Adrenal gland (tissue), 19 donors: ENCODE measurements at places on chromosomes 1 and 21. TPM values are rescaled to one million over a fixed set of nuclear protein-coding genes. Genes with fewer than 3 reads are reported as not detected.
A peak's percentile ranks its signal among the peaks of the same experiment; 100 is the strongest.

GRCh38 chr1:46152016-46152415, 19.6 kb upstream of the PIK3R3 start:
- H3K36me3 ChIP-seq = no peaks in the 10 kb centered on the region
- no peak for DNase-seq
- H3K27ac ChIP-seq = no peak overlapping the region
- H3K4me3 ChIP-seq = no peak overlapping the region
- no peaks in the 10 kb centered on the region for H3K27me3 ChIP-seq

- H3K4me1 ChIP-seq = no peaks in the 10 kb centered on the region
- H3K4me3 ChIP-seq = no peak overlapping the region
- no peak for DNase-seq
- H3K36me3 ChIP-seq = no peaks in the 10 kb centered on the region
Measured at GRCh38 chr1:35725596-35725995, 6.9 kb upstream of the C1orf216 start.

- H3K27ac ChIP-seq = no peak overlapping the region
- DNase-seq = no peak
- peaks cover 2% of the 10 kb centered on the region for H3K4me1 ChIP-seq
Measured at GRCh38 chr1:21592086-21592865, 76.9 kb downstream of the RAP1GAP start.

Gene SH2D5
- 0.88 TPM for total RNA-seq

GRCh38 chr21:35075546-35075945, 26.4 kb upstream of the RUNX1 start:
- DNase-seq = peak; percentile 62
- H3K4me3 ChIP-seq = no peak overlapping the region
- no peaks in the 10 kb centered on the region for H3K36me3 ChIP-seq
- no peaks in the 10 kb centered on the region for H3K4me1 ChIP-seq
- H3K27ac ChIP-seq = no peak overlapping the region

Gene SLC30A10
- total RNA-seq = 19.8 TPM

- peaks cover 69% of the 10 kb centered on the region for H3K36me3 ChIP-seq
- no peak overlapping the region for H3K27ac ChIP-seq
- no peaks in the 10 kb centered on the region for H3K27me3 ChIP-seq
- DNase-seq = no peak
- H3K4me1 ChIP-seq = no peaks in the 10 kb centered on the region
Measured at GRCh38 chr1:23091545-23091944, 72.3 kb downstream of the KDM1A start.

DNA sequence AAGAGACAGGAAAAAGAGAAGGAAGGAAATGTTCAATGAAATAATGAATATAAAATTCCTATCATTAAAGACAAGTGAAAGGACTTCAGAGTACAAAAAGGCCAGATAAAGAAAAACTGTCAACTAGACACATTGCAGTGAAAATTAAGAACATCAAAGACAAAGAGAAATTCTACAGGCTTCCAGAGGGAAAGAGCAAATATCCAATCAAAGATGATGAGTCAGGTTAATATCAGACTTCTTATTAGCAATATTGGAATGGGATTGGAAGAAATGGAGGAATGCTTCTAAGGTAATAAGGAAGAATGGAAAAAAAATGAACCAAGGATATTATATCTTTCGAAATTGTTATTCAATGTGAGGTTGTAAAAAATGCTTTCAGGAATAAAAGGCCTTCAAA, 7.8 kb downstream of the PLA2G2A start:
- no peak for DNase-seq
- H3K27me3 ChIP-seq = peaks cover 10% of the 10 kb centered on the region
- no peak overlapping the region for H3K4me3 ChIP-seq
- no peak overlapping the region for H3K27ac ChIP-seq
- H3K36me3 ChIP-seq = no peaks in the 10 kb centered on the region

Gene RNU1-3
- 890 TPM for total RNA-seq

Gene KRTAP11-1
- not detected for total RNA-seq

Gene CHAF1B
- total RNA-seq = 1.2 TPM

- no peaks in the 10 kb centered on the region for H3K36me3 ChIP-seq
- H3K4me3 ChIP-seq = no peak overlapping the region
- no peak overlapping the region for H3K27ac ChIP-seq
- no peaks in the 10 kb centered on the region for H3K4me1 ChIP-seq
- no peak for DNase-seq
Measured at GRCh38 chr1:228497817-228498216, 10.6 kb downstream of the RNF187 start.

GRCh38 chr1:116493484-116494352, 77.1 kb downstream of the CD58 start:
- no peak for DNase-seq
- no peaks in the 10 kb centered on the region for H3K36me3 ChIP-seq
- no peaks in the 10 kb centered on the region for H3K27me3 ChIP-seq

DNA sequence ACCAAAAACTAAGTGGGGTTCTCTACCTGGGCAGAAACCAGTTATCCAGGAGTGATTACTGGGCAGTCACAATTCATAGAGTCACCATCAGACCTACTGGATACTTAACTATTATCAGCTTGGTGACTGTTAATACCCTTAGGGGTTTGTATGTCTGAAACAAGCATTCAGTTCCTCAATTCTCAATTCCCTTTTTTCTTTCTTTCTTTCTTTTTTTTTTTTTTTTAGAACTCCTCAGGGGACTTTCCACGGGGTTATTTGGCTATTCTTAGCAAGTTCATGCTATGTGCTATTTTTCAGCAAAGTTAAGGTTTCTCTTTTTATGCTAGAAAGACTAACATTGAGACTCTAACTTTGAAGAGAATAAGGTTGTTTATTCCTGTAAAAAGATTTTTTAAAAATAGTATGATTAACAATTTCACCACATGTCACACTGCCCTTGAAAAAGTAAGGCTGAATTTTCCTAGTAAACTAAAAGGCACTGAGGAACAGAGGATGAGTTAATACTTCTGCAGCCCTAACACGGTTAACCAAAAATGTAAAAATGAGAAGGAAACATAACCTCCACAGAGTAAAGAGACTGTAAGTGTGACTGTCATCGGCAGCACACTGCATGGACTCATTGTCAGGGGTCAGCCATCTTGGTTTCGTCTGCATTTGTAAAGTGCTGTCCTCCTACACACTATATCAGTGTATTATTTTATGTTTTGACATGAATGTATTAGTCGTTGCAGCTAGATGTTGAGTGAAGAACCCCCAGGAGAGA, 310.2 kb downstream of the NTNG1 start:
- no peaks in the 10 kb centered on the region for H3K4me1 ChIP-seq
- no peaks in the 10 kb centered on the region for H3K36me3 ChIP-seq
- no peak for DNase-seq
- no peak overlapping the region for H3K4me3 ChIP-seq
- no peak overlapping the region for H3K27ac ChIP-seq
- H3K27me3 ChIP-seq = no peaks in the 10 kb centered on the region

DNA sequence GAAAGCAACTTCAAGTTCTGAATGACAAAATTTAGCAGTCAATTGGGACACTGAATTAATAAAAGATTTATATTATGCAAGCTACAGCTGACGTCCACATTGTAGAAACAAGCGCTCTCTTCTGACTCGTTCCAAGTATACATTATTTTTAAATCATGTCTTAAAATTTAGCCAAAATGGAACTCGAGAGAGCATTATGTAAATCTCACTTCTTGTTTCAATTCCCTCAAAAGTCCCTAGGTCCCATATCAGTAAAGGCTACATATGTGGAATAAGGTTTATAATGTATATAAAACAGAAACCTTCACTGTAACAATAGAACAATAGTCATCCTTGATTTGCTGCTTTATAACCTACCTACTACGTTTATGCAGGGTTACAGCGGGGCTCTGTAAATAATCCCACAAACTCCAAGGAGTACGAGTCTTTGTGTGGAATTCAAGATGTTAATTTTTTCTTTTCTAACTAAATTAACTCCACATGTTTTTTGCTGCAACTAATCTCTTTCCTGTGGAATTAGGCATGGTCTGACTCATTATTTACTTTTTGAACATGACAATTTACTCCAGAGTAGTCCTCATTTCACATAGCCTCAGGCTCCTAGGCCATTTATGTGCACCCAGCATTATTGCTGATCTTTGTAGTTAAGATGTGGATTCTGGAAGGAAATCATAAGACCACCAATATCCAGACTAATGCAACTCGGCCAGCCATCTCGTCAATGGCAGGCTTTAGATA, 785.1 kb downstream of the LTN1 start:
- DNase-seq = no peak
- H3K36me3 ChIP-seq = no peaks in the 10 kb centered on the region
- no peaks in the 10 kb centered on the region for H3K27me3 ChIP-seq
- H3K4me1 ChIP-seq = no peaks in the 10 kb centered on the region
- no peak overlapping the region for H3K4me3 ChIP-seq
- H3K27ac ChIP-seq = no peak overlapping the region

DNA sequence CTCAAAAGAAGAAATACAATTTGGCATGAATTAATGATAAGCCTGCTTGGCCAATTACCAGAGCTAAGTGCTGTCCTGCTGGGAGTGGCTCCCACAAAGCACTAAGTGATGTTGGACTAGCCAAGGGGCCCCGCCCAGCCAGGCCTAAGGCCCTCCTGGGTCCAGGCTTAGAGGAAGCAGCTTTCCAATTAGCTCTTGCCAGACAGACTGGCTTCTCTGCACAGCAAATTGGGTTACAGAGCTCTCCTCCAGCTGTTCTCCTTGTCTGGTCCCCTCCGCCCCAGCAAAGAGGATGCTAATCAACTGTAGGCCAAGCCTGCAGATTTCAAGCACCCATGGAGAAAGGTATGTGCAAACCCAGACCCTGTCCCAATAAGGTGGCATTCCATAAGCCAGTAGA, 151.9 kb downstream of the DMRTA2 start:
- H3K4me1 ChIP-seq = no peaks in the 10 kb centered on the region
- H3K27me3 ChIP-seq = no peaks in the 10 kb centered on the region
- no peaks in the 10 kb centered on the region for H3K36me3 ChIP-seq
- no peak overlapping the region for H3K27ac ChIP-seq
- no peak overlapping the region for H3K4me3 ChIP-seq

Gene GPR37L1
- under 0.01 TPM for total RNA-seq

DNA sequence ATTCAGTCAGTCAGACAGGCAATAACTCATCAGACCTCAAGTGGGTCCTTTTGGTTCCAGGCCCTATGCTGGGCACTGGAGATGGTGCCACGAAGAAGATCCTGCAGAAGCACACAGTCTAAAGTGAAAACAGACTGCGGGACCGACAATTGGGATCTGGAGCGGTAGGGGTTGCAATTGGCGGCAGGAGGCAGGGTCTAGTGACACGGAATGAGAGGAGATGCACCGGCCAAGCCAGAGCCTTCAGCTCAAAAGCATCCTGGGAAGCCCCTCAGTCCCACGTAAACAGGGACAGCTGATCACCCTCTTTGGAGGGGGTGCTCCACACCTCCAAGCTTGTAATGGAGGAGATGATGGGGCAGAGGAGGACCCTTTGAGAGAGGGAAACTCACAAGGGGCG, 56.2 kb downstream of the KLHDC7A start:
- H3K27ac ChIP-seq = no peak overlapping the region
- peaks cover 11% of the 10 kb centered on the region for H3K27me3 ChIP-seq
- H3K36me3 ChIP-seq = no peaks in the 10 kb centered on the region
- DNase-seq = no peak

- H3K27ac ChIP-seq = no peak overlapping the region
- H3K36me3 ChIP-seq = peaks cover 4% of the 10 kb centered on the region
- no peak for DNase-seq
Measured at GRCh38 chr1:61348025-61348665, 265.8 kb downstream of the NFIA start.

GRCh38 chr1:59978511-59978910, 51.9 kb upstream of the CYP2J2 start:
- H3K27me3 ChIP-seq = peaks cover 7% of the 10 kb centered on the region
- no peak for DNase-seq
- no peak overlapping the region for H3K27ac ChIP-seq
- no peaks in the 10 kb centered on the region for H3K4me1 ChIP-seq

GRCh38 chr1:156859523-156860112, 701 bp upstream of the INSRR start:
- DNase-seq = no peak
- H3K27me3 ChIP-seq = peaks cover 34% of the 10 kb centered on the region
- peaks cover 28% of the 10 kb centered on the region for H3K4me1 ChIP-seq
- no peaks in the 10 kb centered on the region for H3K36me3 ChIP-seq
- H3K4me3 ChIP-seq = no peak overlapping the region

- peaks cover 12% of the 10 kb centered on the region for H3K27me3 ChIP-seq
- no peaks in the 10 kb centered on the region for H3K36me3 ChIP-seq
- no peak overlapping the region for H3K27ac ChIP-seq
- DNase-seq = no peak
Measured at GRCh38 chr1:3005771-3006170, 15.5 kb upstream of the ACTRT2 start.

DNA sequence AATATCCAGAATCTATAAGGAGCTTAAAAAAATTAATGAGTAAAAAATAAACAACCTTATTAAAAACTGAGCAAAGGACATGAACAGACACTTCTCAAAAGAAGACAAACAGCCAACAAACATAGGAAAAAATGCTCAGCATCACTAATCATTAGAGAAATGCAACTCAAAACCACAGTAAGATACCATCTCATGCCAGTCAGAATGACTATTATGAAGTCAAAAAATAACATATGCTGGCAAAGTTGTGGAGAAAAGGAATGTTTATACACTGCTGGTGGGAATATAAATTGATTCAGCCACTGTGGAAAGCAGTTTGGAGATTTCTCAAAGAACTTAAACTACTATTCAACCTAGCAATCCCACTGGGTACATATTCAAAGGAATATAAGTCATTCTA, 25.3 kb downstream of the PIGK start:
- H3K36me3 ChIP-seq = no peaks in the 10 kb centered on the region
- no peaks in the 10 kb centered on the region for H3K4me1 ChIP-seq
- DNase-seq = no peak
- no peak overlapping the region for H3K4me3 ChIP-seq

DNA sequence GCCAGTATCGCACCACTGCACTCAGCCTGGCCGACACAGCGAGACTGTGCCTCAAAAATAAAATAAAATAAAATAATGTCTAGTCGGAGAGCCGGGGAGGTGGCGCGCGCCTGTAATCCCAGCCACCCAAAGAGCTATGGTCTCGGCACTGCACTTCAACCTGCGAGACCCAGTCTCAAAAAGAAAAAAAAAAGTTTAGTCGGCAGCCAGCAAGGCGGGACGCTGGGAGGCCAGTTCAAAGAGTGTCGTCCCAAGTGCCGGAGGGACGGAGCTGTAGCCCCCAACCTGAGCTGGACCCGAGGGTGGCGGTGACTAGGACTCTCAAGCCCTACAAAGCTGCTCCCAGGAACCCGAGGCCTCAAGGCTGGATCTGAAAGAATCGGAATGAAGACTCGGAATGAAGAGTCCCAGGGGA, 632 bp upstream of the FALEC start:
- no peak overlapping the region for H3K4me3 ChIP-seq
- H3K27ac ChIP-seq = peak overlapping the region; percentile 80
- peaks cover 16% of the 10 kb centered on the region for H3K4me1 ChIP-seq
- no peaks in the 10 kb centered on the region for H3K27me3 ChIP-seq
